Activated CD4-positive, alpha-beta T cell treated with anti-CD3 and anti-CD28 coated beads for 36 hours (primary cell): ENCODE measurements at places on chromosomes 1 and 21.

- no peak for DNase-seq
Measured at GRCh38 chr1:183962903-183963302, 74.6 kb downstream of the COLGALT2 start.

GRCh38 chr1:29236712-29237128 is 398 bp downstream of the PTPRU start:
- no peak for DNase-seq

GRCh38 chr1:41101076-41101475 is 79.6 kb upstream of the SLFNL1 start:
- DNase-seq = no peak

- DNase-seq = peak; percentile 38
Measured at GRCh38 chr1:72283307-72284083, 1.2 kb upstream of the NEGR1 start.

DNA sequence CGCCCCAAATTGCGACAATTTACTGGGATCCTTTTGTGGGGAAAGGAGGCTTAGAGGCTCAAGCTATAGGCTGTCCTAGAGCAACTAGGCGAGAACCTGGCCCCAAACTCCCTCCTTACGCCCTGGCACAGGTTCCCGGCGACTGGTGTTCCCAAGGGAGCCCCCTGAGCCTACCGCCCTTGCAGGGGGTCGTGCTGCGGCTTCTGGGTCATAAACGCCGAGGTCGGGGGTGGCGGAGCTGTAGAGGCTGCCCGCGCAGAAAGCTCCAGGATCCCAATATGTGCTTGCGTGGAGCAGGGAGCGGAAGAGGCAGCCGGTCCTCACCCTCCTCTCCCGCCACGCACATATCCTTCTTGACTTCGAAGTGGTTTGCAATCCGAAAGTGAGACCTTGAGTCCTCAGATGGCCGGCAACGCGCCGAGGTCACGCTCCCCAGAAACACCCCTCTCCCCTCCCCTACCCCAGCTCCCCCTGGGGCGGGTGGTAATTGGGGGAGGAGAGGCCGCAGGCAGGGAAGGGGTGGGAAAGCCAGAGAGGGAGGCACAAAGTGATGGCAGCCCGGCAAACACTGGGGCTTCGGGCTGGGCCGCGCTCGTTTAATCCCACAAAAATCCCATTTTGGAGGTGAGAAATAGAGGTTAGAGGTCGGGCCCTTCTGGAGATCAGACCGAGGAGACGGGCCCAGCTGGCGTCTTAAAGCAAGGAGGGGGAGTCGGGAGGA is 6.2 kb downstream of the SIM2 start:
- no peak for DNase-seq

GRCh38 chr1:98881901-98882300 is 122.8 kb downstream of the PLPPR5 start:
- no peak for DNase-seq

- DNase-seq = peak; percentile 91
Measured at GRCh38 chr1:35769188-35769758, 505 bp downstream of the CLSPN start.

DNA sequence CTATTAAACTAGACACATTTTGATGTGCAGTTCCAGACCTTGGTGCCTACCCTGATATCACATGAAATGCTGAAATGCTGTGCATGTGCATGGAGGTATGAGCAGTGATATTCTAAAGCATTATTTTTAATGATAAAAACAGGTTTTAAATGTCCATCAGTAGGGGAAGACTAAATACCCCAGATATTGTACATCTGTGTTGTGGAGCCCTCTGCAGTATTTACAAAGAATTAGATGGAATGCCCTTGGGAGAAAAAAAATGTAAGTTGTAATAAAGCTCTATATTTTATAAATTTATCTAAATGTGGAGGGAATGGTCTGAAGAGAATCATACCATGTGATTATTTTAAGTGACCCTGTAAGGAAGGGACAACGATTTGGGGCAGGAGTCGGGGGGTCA is 39.1 kb upstream of the IGSF5 start:
- DNase-seq = no peak

GRCh38 chr1:95232646-95233318 is 1.2 kb upstream of the RWDD3 start:
- no peak for DNase-seq

DNA sequence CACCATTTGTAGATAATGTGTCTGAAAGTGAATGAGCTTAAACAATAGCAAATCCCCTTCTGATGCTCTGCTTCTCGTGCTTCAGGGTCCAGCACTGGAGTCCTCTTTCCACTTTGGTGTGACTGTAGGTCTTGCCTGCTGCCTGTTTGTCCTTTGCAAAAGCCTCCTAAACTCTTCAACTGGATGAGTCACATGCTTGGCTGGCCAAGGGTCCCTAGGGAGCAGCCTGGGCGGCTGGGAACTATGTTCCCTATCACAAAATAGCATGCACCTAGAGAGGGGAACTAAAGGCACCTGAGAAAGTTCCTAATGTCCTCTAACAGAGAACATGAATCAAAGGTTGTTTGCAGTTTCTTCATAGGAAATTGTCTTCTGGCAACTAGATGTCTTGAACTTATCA is 607.2 kb upstream of the PLXNA2 start:
- DNase-seq = no peak

- DNase-seq = no peak
Measured at GRCh38 chr21:38188037-38188436, 68.8 kb upstream of the KCNJ15 start.

GRCh38 chr1:234214911-234215892 is 158.1 kb upstream of the COA6 start:
- no peak for DNase-seq

GRCh38 chr1:29272147-29272907 is 36.0 kb downstream of the PTPRU start:
- DNase-seq = no peak

DNA sequence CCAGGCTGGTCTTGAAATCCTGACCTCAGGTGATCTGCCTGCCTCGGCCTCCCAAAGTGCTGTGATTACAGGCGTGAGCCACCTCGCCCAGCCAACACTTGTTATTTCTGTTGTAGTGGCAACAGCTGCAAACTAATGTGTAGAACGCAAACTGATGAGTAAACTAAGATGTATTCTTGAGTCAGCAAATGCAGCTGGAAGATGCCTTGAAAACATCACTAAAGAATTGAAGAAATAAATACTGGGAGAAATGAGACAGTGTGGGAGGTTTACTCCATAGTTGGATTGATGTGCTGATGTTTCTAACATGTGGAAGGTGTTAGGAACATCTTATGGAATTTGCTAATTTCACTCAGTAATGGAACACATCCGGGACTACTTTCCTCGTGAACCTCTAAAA is 61.3 kb upstream of the KCNE2 start:
- DNase-seq = no peak

GRCh38 chr1:212189352-212189738 is 95.9 kb upstream of the PPP2R5A start:
- DNase-seq = no peak

DNA sequence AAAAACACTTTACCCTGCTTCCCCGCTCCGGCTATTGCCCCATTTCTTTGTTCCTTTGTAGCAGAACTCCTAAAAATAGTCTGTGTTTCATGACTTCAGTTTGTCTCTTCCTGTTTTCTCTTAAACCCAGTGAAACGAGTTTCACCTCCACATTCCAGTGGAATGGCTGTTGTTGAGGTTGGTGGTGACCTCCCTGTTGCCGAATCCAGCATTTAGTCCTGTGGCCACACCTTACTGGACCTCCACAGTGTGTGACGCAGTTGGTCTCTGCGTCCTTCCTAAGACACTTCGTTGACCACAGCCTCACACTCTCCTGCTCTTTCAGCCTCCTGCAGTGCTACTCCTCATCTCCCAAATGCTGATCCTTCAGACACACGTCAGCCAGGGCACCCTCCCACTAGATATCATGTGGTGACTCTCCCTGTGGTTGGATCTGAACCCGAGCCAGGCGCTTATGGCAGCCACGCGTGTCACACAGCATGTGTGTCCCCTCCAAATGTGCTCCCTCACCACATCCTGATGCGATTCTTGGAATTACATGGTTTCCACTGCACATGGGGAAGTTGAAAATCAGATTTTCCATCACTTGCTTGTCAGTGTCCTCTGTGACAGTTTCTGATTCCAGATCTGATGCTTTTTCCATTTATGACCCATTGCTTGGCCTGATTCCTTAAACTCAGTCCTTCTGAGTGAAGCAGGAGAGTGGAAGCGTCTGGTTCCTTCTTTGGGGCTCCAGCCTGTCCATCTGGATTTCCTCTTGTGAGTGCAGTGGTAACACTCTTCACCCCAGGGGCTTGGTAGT is 99.1 kb upstream of the ARTN start:
- DNase-seq = peak; percentile 52

- peak; percentile 68 for DNase-seq
Measured at GRCh38 chr1:235366286-235366685, 941 bp upstream of the TBCE start.

- no peak for DNase-seq
Measured at GRCh38 chr1:91700332-91700731, 185.6 kb downstream of the TGFBR3 start.

DNA sequence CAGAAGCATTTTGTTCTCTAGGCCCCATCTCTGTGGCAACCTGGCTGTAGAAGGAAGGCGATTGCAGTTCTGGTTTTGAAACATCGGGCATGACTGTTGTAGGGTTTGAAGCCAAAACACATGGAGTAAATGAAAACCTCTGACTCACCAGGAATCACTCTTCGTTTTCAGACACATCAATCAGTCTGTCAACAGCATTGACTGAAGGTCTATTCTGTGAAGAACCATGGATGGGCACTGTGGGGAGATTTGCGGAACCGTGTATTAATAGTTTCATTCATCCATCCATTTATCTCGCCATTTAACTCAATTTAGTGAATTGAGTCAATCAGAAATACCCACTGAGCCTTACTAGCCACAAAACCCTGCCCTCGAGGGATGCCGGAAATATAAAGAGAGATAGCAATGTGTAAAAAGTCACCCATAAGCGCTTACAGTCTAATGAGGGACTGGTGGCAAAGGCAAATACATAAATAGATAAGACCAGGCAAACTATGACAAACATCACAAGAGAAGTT is 364.6 kb upstream of the PROX1 start:
- no peak for DNase-seq

DNA sequence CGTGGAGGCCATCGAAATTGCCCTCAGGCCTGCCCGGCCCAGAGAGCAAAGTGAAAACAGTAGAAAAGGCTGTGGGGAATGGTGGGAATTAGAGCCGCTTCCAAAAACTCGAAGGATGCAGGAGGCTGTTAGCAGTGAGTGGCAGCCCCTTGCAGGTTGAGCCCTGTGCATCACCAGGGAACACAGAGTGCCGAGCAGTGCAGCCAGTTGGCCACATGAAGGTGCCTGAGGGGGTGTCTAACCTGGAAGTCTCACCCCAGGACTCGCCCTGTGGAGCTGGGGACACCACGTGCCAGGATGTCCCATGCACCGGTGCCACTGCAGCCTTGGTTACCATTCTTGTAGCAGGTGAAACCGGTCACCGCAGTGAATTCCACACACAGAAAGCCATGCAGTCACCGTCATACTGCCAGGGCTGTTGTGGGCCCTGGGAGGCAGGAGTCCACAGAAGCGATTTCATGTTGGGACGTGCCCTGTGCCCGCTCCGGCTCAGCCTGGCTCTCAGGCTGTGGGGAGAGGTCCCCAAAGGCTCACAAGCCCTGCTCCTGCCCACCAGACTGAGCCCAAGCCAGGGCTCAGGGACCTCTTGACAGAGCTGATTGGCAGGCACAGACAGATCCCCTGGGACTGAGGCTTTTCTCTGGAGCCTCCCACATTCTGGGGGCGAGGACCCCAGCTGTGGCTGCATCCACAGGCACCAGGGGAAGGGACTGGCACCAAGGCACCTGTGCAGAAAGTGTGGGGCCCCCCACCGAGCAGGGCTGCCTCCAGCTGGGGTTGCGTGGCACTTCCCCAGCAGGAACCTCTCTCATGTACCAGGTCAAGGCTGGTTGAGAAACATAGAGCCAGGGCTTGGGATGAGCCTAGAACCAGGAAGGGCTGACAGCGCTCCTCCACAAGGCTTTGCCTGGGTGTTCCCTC is 16.7 kb upstream of the ACTRT2 start:
- no peak for DNase-seq

GRCh38 chr1:214446772-214447556 is 104.4 kb downstream of the PTPN14 start:
- no peak for DNase-seq

GRCh38 chr1:23184212-23184934 is 15.7 kb upstream of the LUZP1 start:
- peak; percentile 46 for DNase-seq

GRCh38 chr1:60890664-60891063 is 191.7 kb upstream of the NFIA start:
- no peak for DNase-seq

DNA sequence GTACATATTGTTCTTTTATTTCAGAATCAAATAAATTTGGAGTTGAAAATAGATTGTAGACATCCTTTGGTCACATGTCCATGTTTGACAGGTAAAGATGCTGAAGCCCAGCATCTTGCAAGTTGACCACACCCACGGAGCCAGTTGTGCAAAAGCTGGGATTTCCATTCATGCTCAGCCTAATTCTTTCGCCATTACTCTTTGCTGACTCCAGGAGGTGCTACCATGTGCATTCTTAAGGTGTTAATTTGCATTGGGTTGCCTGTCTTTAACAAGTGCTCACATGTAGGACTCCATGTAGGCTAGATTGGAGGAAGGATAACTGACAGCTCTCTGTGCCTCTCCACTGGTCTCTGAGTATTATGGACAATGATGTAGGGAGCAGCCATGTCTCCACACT is 660.7 kb downstream of the LMO4 start:
- no peak for DNase-seq

DNA sequence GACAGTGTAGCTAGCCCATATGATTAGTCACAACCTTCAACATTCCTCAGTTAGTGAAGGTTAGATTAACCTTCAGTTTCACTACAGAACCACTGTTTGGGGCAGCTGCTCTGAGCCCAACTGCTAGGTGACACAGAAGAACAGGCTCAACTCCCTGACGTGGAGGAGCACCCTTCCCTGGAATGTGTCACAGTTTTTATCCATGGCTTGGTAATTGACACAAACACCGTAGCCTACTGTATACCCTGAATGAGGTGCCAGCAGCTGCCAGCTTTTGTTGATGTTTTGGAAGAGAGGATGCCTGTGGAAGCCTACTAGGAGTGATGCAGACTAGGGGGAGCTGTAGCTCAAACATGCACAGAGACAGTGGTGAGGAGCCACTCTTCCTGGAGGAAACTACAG is 56.6 kb upstream of the CR2 start:
- DNase-seq = no peak

DNA sequence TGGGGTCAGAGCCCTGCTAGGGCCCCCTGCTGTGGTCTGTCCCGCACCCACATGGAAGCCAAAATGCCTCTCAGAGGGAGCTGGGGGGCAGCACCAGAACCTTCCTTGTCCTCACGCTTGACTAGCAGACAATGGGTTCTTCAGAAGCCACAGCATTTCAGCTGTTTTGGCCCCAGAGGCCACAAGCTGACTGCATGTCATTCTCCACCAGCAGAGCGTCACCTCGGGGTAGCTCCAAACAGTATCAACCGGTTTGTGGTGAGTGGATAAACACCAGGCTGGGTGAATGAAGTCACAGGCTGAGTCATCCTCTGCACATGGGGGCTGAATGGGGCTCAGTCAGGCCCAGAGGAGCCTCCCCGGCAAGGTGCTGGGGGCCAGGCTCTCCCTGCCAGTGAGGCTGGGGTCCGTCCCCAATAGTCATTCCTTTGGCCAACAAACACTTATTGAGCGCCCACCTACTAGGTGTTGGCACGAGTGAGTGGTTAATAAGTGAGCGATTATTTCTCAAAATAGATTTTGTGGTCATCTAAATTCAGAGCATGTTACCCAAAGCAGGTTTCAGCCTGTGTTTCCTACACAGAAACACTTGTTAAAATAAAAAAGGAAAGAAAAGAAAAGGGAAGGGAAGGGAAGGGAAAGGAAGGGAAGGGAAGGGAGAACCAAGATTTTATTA is 9.1 kb downstream of the OLIG1 start:
- DNase-seq = peak; percentile 48
